ENCODE measurements at places on chromosomes 12 and 14.
A peak's percentile ranks its signal among the peaks of the same experiment; 100 is the strongest.

- no peak for DNase-seq
Observed at GRCh38 chr14:72350215-72350614, 418.0 kb downstream of the RGS6 start.

DNA sequence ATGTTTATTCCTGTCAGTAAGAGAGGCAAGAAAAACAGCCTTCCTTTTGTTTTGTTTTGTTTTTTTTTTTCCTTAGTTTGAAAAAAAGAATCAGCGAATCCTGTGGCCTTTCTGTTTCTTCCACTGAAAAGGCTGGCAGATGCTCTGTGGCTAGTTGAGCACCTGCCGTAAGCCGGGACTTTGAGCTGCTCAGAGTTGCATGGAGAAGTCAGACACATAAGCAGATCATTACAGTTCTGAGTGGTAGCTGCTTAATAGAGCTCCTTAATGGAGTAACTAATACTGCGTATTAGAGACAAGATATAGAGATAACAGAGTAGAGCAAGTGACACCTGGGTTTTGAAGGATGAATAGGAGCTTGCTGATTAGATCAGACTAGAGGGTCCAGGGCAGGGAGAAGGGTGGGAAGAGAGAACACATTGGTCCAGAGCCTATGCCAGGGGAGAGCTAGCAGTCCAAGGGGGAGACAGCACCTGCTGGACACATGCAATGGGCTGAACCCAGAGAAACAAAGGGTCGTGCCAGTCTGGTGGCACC is 129.4 kb downstream of the TSPAN9 start:
- no peak for DNase-seq

DNA sequence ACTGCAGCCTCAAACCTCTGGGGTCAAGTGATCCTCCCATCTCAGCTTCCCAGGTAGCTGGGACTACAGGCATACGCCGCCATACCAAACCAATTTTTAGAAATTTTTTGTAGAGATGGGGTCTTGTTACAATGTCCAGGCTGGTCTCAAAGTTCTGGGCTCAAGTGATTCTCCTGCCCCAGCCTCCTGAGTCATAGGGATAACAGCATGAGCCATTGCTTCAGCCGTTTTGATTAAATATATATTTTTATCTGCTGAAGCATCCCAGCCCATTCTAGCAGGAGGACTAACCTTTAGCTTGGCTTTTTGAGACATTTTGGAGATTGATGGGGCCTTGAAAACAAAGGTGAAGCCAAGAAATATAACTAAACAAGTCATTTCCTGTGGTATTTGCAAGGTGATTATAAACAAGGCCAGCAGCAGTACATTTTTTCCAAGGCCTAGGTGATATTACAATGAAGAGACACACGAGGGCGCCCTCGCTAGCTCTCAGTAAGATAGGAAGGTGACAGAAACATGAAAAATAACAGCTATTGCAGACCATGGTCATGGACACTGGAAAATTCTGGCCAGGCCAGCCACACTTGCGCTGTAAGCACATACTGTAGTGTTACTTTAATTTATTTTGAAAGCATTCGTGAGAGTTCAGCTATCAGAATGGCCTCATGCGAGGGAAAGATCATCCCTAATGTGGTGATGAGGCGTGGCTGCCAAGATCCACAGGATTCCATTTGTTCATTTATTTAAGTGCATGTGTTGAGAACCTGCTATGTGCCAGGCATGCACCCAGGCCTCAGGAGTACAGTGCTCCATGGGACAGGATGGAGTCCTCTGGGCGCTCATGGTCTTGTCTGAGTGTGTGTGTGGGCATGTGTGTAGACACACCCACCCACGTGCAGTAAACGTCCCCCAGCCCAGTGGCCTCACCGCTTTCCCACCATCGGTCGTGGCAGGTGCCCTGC is 63.5 kb downstream of the DGLUCY start:
- DNase-seq = peak; percentile 67

GRCh38 chr14:102525219-102525928 is 15.8 kb upstream of the ANKRD9 start:
- peak; percentile 27 for DNase-seq

DNA sequence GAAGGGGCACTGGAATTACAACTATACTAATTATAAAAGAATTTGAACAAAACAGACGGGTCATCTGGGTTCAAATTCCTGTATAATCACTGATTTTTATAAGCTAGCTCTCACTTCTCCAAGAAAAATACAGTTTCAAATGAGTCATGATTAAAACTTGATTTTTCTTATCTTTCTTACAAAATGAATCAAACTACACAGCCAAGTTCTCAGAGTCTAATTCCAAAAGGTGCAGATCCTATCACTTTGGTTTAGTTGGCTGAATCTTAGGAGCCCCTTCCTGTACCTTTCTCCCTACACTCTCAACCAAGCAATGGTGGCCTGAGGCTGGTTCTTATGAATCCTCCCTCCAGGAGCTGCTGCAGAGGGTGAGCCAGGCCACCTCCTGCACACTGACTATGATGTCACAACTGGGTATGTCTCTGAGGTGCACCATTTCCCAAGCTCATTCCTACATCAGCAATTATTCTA is 43.8 kb upstream of the BMP4 start:
- no peak for DNase-seq

All from activated naive CD4-positive, alpha-beta T cell treated with Interleukin-2 at 50 U/mL for 16 hours (primary cell).